Eye (tissue), 1 donor: ENCODE measurements at places on chromosomes 5 and 9.
A peak's percentile ranks its signal among the peaks of the same experiment; 100 is the strongest.

GRCh38 chr9:85586684-85587083 is 155.1 kb downstream of the AGTPBP1 start:
- no peak for DNase-seq

- peak; percentile 75 for DNase-seq
Measured at GRCh38 chr5:179668391-179668790, 12.4 kb downstream of the CBY3 start.

- no peak for DNase-seq
Measured at GRCh38 chr5:170466988-170467707, 36.7 kb upstream of the KCNIP1 start.

- no peak for DNase-seq
Measured at GRCh38 chr5:154820383-154820782, 30.0 kb downstream of the FAXDC2 start.

- DNase-seq, result no peak
Measured at GRCh38 chr9:95129476-95130291, 187.8 kb downstream of the FANCC start.

DNA sequence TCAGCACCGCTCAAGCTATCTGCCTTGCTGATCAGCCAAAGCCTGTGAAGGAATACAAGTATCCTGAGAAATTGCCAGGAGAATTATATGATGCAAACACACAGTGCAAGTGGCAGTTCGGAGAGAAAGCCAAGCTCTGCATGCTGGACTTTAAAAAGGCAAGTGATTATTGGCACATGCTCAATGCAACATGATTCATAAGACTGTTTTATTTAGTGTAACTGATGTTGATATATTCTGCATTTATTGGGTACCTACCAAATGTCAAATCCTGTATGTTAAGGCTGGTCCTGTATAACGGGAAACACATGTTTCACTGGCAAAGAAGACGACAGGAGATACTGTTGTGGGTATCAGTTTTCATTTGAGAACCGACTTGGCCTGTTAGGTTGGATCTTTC is 69.0 kb downstream of the ADAMTS16 start:
- DNase-seq, result peak; percentile 41

GRCh38 chr5:154485096-154485491 is 7.1 kb upstream of the HAND1 start:
- DNase-seq, result peak; percentile 39

DNA sequence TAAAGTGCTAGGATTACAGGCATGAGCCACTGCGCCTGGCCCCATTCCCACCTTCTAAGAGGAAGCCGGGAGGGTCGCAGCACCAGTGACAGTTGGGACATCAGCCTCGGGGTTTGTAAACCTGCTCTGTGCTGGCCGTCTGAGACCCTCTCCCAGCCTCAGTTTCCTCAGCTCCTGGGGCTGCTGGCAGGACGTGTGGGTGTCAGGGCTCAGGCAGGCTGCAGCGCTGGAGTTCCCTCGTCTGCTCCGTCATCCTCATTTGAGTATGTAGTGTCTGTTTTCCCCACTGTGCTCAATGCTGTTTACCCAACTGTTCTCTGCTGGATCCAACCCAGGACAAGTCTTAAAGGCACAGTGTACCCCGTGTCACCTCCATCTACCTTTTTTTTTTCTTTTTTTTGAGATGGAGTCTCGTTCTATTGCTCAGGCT is 2.0 kb upstream of the NINJ1 start:
- no peak for DNase-seq

- no peak for DNase-seq
Measured at GRCh38 chr5:133240425-133241091, 188.7 kb downstream of the HSPA4 start.

DNA sequence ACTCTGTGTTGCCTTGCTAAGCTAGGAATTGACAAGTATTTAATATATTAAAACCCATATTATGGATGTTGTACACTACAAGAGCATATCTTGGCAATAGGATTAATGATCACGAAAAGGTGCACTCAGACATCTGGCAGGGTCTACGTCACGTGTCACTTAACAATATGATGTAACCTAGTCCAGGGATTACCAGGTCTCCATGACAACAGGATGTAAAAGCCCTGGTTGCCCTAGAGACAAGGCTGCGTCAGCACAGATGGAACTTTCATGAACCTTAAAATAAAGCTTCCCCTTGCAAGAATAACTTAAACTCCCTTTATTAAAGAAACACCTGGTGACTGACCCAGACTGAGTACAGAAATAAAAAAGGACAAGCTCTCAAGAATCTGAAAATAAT is 717.8 kb downstream of the CDH18 start:
- DNase-seq, result peak; percentile 51

DNA sequence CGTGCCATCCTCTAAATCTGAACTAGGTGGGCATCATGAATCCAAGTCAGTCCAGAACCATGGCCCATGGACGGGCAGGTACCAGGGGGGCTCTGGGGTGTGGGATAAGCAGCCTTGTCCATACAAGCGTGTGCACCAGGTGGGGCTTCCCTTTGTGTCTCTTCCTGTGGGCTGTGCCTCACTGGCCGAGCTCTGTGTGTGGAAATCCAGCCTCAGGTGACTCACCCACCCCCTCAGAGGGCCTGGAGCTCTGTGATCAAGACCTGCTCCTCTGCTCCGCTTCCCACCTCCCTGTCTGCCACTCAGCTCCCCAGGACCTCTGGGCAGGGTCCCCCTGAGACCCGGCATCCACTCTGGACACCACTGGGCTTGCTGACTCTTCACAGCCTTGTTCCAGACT is 33.0 kb downstream of the GADD45G start:
- no peak for DNase-seq

DNA sequence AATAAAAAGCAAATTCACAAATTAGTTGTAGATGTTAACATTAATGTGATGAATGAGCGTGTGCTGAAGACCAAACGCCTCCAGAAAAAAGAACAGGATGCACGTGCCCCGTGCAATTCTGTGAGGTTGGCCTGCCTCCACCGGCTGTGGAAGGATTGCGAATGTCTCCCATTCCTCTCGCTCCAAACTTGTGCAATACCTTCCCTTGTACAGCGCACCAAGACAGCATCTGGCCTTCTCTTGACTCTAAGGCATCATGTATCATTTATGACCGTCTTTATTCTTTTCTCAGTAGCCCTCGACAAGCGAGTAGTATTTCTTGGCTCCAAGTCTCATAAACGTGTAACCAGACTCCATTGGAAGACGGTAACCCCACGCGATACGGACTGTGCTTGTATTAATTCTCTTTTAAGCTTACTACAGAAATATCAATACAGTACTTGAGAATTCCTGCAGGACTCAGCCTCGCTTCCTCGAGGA is 1.5 kb upstream of the TESK1 start:
- no peak for DNase-seq

- peak; percentile 88 for DNase-seq
Measured at GRCh38 chr9:129006328-129007034, 21.6 kb downstream of the SH3GLB2 start.

- DNase-seq, result no peak
Measured at GRCh38 chr5:5721881-5722280, 299.4 kb downstream of the ICE1 start.

- no peak for DNase-seq
Measured at GRCh38 chr5:27706832-27707231, 668.4 kb upstream of the CDH9 start.

DNA sequence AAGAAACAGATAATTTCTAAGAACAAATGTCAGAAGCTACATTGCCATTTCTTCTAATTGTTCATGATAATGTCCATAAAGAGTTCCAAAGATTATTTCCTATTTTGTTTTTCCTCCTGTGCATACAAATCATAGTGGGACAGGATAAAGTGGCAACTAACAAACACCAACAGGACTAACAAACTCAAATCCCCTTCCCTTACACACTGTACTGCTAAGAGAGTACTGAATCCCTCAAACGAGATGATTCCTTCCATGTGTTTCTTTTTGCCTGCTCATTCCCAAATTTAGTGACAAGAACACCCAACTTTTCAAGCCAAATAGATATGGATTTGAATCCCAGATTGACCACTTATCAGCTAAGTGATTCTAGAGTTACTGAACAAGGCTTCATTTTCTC is 15.2 kb downstream of the STRBP start:
- no peak for DNase-seq

DNA sequence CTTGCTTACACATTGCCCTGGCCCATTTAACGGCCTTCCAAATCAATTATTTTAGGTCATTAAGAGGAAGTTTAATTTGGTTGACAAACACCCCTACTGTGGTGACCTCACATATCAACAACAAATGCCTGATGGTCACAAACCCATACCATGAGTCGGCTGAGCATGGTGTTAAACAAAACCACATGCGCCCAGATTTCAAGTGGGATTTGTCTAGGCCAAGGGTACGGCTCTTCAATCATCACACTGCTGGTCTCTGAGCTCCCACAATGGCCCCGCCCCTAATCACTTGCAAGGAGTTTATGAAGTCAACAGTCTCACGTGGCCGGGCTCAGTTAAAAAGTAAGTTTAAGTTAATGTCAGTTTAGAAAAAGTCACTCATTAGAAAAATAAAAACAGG is 243.8 kb downstream of the CRB2 start:
- DNase-seq, result peak; percentile 38

DNA sequence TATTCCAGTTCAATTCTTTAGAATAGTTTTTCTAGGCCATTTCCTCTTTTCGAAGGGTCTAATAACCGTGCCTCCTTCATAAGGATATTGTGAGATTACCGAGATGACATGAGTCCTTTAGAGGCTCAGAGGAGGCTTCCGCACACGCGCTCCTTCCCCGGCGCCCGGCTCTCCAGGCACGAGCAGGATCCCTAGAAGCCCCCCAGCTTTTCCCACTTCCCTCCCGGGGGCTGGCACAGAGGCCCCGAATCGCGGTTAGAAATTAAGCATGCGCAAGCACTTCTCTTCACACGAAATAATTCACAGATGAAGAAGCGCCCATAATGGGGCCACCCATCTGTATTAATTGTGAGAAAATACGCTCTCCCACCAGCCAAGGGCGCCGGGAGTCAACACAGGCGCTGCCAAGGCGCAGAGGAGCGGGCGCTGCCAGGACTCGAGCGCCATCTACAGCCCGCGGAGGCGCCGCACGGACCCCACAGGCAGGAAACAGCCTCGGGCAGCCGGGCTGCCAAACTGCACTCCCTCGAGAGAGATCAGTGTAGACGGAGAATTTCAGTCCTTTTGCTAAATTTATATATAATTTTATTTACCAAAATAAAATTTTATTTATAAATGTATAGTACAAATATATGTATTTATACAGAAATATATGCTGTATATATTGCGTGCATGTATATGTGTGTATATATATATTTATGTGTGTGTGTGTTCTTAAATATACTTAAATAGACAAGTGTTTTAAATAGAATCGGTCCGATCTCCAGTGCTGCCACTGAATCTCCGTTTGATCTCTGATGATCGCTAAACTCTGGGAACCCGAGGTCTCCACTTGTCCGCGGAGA is 258.1 kb upstream of the NFIL3 start:
- peak; percentile 94 for DNase-seq

DNA sequence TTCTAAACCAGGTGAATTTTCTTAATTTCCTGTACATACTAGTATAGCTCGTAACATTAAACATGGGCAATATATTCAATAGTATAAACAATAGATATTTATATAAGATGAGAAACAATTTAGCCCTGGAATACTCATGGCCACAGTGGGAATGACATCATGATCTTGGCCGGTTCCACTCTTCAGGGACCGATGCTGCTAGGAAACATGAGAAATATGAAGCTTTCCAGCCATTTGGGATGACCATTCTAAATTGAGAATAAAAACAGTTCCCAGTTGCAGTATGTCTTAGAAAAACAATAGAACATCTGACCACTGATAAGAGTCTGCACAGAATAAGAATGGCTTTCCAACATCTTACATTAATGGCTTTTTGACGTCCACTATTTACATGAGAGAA is 33.3 kb upstream of the SLCO6A1 start:
- peak; percentile 30 for DNase-seq

DNA sequence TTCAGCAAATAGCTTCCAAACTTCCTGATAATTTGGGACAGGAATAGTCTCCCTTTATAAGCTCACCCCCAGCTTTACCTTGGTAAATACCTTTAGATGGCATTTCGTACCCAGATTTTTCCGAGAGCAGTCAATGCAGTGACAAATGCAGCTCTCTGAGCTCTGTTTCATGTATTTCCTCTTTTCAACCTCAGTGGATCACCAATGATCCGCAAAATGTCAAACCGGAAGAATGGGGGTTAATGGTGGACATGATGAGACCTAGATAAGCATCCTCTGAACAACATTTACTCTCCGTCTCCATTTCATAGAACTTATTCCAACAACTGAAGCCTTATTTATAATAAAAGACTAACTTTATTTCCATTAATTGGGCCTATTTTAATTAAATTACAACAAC is 227.3 kb downstream of the MCTP1 start:
- DNase-seq, result no peak

- no peak for DNase-seq
Measured at GRCh38 chr9:68904454-68904853, 109.5 kb downstream of the PRKACG start.

DNA sequence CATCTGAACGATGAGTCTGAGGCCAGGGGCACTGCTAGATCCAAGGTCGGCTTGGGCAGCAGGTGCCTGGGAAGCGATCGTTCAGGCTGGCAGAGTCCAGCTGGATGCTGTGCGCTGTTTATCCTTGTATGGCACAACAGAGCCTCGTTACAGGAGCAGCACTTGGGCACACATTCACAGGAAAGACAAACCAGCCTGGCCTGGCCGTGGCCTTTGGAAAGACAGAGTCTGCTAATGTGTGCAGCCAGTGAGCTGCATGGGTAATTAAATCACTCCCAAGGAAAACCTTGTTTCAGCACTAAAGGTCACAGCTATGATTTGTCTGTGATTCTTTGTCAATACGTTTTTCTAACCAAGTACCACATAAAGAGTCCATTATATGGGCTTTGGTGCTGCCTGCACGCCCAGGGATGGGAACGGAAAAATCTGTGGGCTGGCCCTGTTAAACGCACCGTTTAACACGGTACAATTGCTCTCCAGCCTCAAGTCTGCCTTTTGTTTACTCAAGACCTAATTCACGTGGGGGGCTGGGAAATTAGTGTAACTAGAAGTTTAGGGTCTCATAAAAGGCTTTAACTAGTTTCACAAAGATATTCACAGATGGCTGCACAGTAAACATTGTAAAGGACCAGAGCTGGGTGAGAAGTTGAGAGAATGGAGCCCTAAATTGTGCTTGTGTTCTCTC is 509.3 kb downstream of the KDM4C start:
- peak; percentile 67 for DNase-seq

GRCh38 chr9:112168197-112168596 is 6.9 kb downstream of the SUSD1 start:
- no peak for DNase-seq

GRCh38 chr5:76600716-76601115 is 22.5 kb downstream of the F2RL2 start:
- DNase-seq, result no peak

GRCh38 chr5:53678981-53679660 is 118.7 kb downstream of the NDUFS4 start:
- DNase-seq, result no peak

DNA sequence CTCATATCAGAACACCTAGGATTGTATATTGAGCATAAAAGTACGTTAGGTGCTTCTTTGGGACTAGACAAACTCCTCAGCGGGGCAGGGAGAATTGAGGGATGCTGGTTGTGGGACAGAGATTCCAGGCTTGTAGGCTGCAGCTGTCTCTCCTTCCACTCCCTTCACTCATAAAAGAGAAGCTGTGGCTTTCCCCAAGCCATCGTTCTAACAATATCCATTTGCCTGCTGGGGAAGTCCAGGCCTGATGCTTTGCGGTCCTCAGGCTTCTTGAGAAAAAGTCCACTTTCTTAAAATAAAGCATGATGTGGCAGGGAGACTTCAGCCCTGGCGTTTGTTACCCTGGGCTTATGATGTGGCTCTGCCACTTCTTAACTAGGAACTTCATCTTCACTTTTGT is 129.3 kb upstream of the OSMR start:
- no peak for DNase-seq

- no peak for DNase-seq
Measured at GRCh38 chr5:128304791-128305190, 221.2 kb downstream of the SLC12A2 start.
